ENCODE measurements at places on chromosomes 7 and 10. TPM values are rescaled to one million over a fixed set of nuclear protein-coding genes. Genes with fewer than 3 reads are reported as not detected.
A peak's percentile ranks its signal among the peaks of the same experiment; 100 is the strongest.

DNA sequence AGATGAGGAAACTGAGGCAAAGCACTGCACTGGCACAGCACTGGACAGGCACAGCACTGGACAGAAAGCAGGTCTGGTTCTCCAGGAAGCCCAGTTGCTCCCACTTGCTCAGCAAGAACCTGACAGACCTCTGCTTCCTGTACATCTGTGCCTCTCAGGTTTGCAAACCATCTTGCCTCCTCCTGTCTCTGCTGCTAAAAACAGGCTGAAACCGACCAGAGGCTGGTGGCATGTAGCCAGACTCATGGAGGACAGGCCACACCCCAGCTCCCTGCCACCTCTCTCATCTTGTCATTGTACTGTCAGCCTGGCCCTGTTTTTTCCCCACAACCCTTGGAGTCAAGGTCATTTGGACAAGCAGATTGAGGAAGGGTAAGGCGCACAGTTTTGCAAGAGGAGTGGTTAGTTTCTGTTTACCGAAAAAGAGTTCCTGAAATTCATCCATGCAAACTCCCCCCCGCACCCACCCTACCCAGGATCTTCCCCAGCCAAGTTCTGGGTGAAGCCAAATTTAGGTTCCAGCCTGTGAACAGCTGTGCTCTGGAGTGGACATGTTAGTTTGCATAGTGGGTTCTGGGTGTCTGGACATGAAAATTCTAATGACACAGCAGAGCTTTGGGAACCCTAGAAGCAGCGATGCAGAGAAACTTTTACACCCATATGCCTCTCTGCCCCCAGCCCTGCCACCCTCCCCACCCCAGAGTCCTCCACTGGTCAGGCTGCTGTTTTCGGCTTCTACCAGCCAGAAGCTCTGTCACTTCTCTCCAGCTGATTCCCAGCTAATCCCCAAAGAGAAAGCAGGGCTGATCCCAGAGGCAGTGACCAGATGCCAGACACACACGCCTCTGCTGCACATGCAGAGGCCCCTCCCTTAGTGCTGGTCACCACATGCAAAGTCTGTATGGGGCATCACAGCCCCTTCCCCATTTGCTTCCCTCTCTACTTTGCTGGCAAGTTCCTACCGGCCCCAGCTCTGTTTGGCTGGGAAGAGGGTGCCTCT, 8.5 kb upstream of the C10orf105 start:
- no peaks in the 10 kb centered on the region for H3K27me3 ChIP-seq
- DNase-seq = peak; percentile 53
- peak overlapping the region; percentile 75 for H3K27ac ChIP-seq
- H3K4me1 ChIP-seq = peaks cover 60% of the 10 kb centered on the region

DNA sequence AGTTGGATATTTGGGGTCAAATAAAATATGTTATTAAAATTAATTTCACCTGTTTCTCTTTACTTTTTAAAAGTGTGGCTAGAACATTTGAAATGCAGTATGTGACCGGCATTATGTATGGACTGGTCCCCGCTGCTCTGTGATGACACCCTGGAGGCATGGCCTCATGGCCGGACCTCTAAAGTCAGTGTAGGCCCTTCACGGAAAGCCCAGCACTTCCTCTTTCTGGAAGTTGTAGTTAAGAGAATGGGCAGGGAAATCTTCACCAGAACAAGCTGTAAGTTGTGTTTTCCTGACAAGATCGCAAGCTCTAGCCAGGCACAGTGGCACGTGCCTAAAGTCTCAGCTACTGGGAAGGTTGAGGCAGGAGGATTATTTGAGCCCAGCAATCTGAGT, 38.3 kb upstream of the SRGN start:
- peak overlapping the region; percentile 53 for H3K27ac ChIP-seq
- no peak overlapping the region for H3K4me3 ChIP-seq
- H3K27me3 ChIP-seq = no peaks in the 10 kb centered on the region
- H3K36me3 ChIP-seq = no peaks in the 10 kb centered on the region
- H3K4me1 ChIP-seq = peaks cover 7% of the 10 kb centered on the region

DNA sequence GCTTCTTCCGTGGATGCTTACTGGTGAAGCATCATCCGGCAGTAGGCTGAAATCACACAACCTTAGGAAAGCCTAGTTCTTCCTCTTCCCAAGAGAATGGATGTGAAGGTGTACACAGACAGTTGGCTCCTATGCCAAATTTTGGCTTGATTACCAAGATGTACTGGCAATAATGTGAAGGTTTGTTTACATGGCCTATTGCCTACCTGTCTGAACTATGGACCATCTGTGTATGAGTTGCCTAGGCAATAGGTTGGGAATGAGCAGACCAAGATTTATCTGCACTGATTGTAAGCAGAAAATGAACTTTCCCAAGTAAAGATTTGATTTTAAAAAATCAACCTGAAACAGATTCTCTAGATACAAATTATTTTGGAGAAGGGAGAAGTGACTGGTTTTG, 325.9 kb upstream of the SORCS1 start:
- DNase-seq = no peak
- H3K27me3 ChIP-seq = no peaks in the 10 kb centered on the region
- no peaks in the 10 kb centered on the region for H3K4me1 ChIP-seq
- H3K36me3 ChIP-seq = no peaks in the 10 kb centered on the region
- H3K4me3 ChIP-seq = no peak overlapping the region

MKLN1 gene
- 15.2 TPM for total RNA-seq

ALDH18A1 gene
- total RNA-seq = 78.3 TPM

GRCh38 chr7:150964593-150965111, 13.5 kb downstream of the KCNH2 start:
- no peaks in the 10 kb centered on the region for H3K4me1 ChIP-seq
- no peak overlapping the region for H3K4me3 ChIP-seq
- H3K27ac ChIP-seq = no peak overlapping the region
- no peak for DNase-seq

DNA sequence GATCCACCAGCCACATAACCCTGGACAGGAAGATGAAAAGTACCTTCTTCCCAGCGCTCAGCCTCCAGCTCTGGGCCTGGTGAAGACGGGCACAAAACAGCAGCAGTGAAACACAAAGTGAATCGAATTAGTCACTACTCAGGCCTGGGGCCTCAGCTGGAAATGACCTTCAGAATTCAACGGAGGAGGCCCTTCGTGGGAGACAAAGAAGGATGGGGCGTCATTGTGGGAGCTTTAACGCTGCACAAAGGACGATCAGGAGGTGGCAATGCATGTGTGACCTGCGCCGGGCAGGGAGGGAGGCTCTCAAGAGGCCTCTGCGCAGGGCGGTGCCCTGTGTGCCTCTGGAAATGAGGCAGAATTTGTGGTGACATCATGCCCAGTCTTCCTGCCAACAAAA, 161.9 kb downstream of the DNAJB6 start:
- DNase-seq = no peak
- no peak overlapping the region for H3K27ac ChIP-seq
- no peaks in the 10 kb centered on the region for H3K4me1 ChIP-seq
- H3K36me3 ChIP-seq = no peaks in the 10 kb centered on the region
